ENCODE measurements at places on chromosomes 5 and 9. TPM values are rescaled to one million over a fixed set of nuclear protein-coding genes. Genes with fewer than 3 reads are reported as not detected.
A peak's percentile ranks its signal among the peaks of the same experiment; 100 is the strongest.

CARTPT gene
- total RNA-seq: not detected

- H3K4me3 ChIP-seq: no peak overlapping the region
- H3K36me3 ChIP-seq: no peaks in the 10 kb centered on the region
- H3K27ac ChIP-seq: no peak overlapping the region
- H3K27me3 ChIP-seq: no peaks in the 10 kb centered on the region
- no peak for DNase-seq
- no peaks in the 10 kb centered on the region for H3K4me1 ChIP-seq
Observed at GRCh38 chr5:93018461-93018860, 562.6 kb downstream of the NR2F1-AS1 start.

DNA sequence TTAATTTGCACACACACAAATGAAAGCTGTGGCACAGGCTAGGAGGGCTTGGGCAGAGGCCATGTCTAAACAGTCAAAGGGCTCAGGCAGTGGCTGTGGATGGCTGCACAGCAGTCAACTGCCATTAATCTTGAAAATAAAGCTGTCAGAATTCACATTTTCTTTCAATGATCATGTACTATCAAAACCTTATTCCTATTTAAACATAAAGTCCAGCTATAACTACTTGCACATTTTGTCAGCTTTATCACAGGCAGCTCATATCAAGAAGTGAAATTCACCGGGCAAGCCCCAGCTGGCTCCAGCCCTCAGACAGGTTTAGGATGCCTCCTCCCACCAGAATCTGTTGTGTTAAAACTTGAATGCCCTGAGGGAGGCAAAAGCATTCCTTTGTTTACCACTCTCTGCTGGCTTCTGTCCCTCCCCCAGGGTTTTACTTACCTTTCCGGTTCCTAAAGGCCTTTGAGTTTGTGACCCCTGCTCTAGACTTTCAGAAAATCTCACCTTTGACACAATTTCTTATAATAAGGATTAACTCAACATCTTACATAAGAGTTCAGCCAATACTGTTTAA, 54.9 kb upstream of the GRAMD2B start:
- no peaks in the 10 kb centered on the region for H3K27me3 ChIP-seq
- no peaks in the 10 kb centered on the region for H3K4me1 ChIP-seq
- no peak for DNase-seq

DNA sequence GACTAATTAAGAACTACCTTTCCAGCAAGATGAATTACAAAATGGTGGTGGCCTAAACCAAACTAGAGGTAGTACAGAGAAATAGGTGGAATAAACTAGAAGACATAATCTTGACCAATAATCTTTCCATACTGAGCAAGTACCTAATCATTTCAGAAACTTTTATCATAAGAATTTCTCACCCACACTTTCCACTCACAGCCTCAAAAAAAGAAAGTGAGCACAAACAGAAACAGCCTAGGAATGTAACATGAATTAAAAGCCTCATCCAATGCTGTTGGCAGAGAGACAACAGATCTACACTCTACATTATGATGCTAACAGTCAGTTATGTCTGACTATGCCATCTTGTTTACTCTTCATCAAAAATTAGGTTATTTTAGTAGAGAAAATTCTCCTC, 1.3 kb downstream of the RNF38 start:
- peak overlapping the region; percentile 36 for H3K4me3 ChIP-seq
- peak overlapping the region; percentile 73 for H3K27ac ChIP-seq
- peaks cover 60% of the 10 kb centered on the region for H3K4me1 ChIP-seq

GRCh38 chr5:75616371-75616881, 5.2 kb downstream of the ANKDD1B start:
- no peak overlapping the region for H3K4me3 ChIP-seq
- H3K4me1 ChIP-seq: no peaks in the 10 kb centered on the region
- H3K36me3 ChIP-seq: peaks cover 7% of the 10 kb centered on the region
- DNase-seq: no peak
- H3K27ac ChIP-seq: no peak overlapping the region

HTR4 gene
- not detected for total RNA-seq

CCL28 gene
- total RNA-seq: 25.7 TPM

PCDHB8 gene
- total RNA-seq: not detected

DNA sequence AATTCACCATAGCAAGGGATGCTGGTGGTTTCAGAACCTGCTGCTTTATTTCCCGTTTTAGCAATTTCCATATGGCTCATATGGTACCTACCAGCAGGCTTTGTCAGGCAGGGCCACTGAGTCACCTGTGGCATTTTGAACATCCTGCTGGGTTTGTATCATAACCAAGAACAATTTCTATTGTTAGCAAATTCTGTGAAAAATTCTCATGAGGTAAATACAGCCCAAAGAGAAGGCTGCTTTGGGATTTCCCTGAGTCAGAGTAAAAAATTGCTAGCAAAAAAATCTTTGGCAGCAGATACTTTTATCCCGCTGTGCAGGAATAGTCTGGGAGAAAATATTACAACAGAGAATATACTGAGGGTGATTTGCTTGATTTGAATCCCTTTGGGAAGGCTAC, 52.7 kb downstream of the PRR16 start:
- H3K4me1 ChIP-seq: no peaks in the 10 kb centered on the region
- H3K4me3 ChIP-seq: no peak overlapping the region
- no peak overlapping the region for H3K27ac ChIP-seq
- H3K27me3 ChIP-seq: peaks cover 6% of the 10 kb centered on the region

DNA sequence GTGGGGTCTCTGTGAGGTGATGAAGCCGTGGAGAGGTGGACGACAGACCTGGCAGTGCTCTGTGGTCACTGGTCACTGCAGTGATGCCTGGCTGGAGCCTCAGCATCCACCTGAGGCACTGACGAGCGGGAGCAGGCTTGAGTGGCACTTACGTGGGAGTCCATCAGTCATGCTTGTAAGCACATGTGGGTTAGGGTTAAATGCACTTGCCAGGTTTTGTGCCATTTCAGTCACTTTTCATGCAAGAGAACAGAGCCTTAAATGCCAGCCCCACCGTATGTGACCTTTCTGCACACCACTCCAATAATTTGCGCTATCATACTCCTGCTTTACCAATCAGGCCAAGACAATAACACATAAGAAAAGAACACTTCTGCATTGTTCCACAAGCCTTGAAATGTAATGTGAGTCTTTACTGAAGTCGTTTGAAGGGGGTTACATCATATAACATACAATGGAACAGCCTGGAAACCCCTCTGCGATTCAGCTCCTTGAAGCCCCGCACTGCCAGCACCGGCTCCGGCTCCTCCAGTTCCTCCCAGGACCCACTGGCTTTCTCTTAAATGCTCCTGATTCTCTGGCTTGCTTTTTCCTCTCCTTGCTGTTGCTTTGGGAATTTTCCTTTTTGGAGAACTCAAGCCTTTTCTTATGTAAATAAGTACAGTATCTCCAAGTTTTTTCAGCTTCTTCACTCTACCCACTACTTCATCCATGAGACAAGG, 59.4 kb upstream of the CTXN3 start:
- DNase-seq: no peak
- H3K27ac ChIP-seq: no peak overlapping the region
- H3K4me3 ChIP-seq: no peak overlapping the region
- H3K4me1 ChIP-seq: no peaks in the 10 kb centered on the region
- H3K27me3 ChIP-seq: no peaks in the 10 kb centered on the region
- H3K36me3 ChIP-seq: no peaks in the 10 kb centered on the region

DNA sequence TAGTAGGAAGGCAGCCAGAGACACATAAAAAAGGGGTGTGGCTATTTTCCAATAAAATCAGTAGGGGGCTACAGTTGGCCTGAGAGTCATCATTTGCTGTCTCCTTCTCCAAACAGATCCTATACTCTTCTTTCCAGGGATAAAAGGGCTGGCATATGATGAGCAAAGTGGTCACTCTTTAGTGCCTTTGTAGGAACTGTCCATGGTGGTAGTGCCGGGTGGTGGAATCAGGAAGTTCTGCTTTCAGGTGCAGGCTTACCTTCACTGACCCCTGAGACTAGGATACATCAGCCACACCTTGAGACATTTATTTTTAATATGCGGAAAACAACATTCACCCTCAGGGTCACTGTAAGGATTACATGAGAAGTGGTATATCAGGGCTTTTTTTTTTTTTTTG, 80.8 kb downstream of the ASTN2 start:
- DNase-seq: no peak
- H3K27me3 ChIP-seq: peaks cover 5% of the 10 kb centered on the region
- H3K4me3 ChIP-seq: no peak overlapping the region
- H3K27ac ChIP-seq: no peak overlapping the region
- no peaks in the 10 kb centered on the region for H3K36me3 ChIP-seq

DNA sequence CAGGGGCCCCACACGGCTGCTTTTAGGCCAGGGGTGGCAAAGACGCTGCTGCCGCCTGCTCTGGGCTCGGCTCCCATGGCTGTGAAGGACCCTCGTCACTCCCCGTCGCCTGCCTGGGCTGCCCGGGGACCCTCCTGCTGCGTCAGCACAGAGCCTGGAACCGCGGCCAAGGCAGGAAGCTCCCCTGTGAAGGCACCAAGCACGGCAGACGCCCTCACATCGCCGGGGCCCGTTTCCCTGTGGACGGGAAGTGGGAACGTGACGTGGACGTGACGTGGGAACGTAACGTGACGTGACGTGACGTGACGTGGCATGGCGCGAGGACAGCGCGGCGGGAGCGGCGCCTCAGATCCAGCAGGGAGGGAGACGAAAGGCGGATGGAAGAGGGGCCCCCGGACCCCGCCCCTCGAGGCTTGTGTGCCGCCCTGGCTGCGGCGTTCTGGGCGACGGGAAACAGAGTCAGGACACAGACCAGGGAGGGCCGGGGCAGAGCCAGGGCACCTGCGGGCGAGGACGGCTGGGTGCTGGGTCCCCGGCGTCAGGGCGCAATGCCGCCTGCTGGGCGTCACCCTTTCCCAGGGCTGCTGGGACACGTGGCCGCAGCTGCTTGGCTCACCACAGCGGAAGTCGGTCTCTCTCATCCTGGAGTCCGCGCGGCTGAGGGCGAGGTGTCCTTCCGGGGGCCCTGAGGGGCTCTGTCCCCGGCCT, 53.1 kb downstream of the MRPL36 start:
- H3K27ac ChIP-seq: no peak overlapping the region
- no peaks in the 10 kb centered on the region for H3K4me1 ChIP-seq

RASGEF1C gene
- not detected for total RNA-seq

LCN9 gene
- not detected for total RNA-seq

CENPK gene
- 71.0 TPM for total RNA-seq

DNA sequence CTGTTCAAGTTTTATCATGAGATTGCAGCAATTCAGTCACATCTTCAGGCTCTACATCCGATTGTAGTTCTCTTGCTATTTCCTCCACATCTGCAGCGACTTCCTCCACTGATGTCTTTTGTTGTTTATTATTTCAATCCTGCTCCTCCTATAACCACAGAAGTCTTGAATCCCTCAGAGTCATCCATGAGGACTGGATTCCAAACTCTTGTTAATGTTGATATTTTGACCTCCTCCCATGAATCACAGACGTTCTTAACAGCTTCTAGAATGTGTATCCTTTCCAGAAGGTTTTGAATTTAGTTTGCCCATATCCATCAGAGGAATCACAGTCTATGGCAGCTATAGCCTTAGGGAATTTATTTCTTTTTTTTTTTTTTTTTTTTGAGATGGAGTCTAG, 3.6 kb downstream of the FBXO38 start:
- peaks cover 52% of the 10 kb centered on the region for H3K36me3 ChIP-seq
- no peaks in the 10 kb centered on the region for H3K27me3 ChIP-seq
- H3K27ac ChIP-seq: peak overlapping the region; percentile 76
- H3K4me3 ChIP-seq: peak overlapping the region; percentile 32
- peaks cover 88% of the 10 kb centered on the region for H3K4me1 ChIP-seq

DNA sequence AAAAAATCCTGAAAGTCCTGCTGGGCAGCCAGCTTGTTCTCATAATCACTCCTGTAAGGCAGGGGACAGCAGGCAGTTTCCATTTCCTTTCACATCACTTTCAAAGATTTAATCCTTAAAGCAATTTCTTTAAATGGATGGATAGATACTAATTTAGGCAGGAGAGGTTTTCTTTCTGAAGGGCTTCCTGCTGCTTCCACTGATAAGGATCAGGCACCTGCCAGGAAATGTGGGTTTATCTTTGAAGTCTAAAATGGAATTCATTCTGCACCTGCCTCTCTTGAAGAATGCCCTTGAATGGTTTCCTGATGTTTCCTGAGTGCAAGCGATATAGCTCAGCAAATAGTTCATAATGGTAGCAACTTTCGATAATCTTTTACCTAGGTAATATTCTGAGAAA, 64.5 kb downstream of the STARD4 start:
- peak overlapping the region; percentile 13 for H3K27ac ChIP-seq
- H3K4me1 ChIP-seq: peaks cover 30% of the 10 kb centered on the region
- H3K36me3 ChIP-seq: peaks cover 84% of the 10 kb centered on the region
- no peak for DNase-seq
- H3K27me3 ChIP-seq: no peaks in the 10 kb centered on the region

HMCN2 gene
- not detected for total RNA-seq

GRCh38 chr9:115673599-115673998, 480.0 kb upstream of the PAPPA start:
- H3K36me3 ChIP-seq: no peaks in the 10 kb centered on the region
- no peaks in the 10 kb centered on the region for H3K27me3 ChIP-seq

DNA sequence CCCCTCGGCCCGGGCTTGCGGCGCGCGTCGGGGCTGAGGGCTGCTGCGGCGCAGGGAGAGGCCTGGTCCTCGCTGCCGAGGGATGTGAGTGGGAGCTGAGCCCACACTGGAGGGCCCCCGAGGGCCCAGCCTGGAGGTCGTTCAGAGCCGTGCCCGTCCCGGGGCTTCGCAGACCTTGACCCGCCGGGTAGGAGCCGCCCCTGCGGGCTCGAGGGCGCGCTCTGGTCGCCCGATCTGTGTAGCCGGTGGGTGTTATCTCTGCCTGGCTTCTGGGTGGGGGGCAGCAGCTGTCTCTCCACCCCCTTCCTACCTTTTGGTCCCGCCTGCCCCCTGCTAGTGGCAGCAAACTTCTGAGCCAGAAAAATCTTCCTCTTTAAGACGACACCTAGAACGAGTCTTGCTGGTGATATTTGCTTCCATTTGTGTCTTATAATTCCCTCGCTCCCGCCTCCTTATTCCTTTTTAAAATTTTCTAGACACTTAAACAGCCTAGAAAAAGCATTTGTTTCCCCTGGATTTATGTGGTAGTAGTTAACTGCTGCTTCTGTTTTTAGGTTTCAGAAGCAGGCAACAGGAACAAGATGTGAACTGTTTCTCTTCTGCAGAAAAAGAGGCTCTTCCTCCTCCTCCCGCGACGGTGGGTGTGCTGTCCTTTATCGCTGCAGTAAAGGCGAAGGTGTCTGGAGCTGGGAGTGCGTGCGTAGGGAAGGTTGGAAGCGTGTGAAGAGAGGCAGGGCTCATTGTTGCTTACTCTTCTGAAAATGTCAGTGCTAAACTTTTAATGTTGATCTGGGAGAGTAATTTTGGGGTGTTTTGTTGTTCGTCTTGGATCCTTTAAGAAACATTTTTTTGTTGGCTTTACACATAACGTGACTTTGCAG, 554 bp downstream of the JAK2 start:
- peak overlapping the region; percentile 97 for H3K4me3 ChIP-seq
- H3K27me3 ChIP-seq: no peaks in the 10 kb centered on the region
- H3K36me3 ChIP-seq: no peaks in the 10 kb centered on the region
- H3K4me1 ChIP-seq: peaks cover 24% of the 10 kb centered on the region

All from naive thymus-derived CD8-positive, alpha-beta T cell (primary cell).